Mucosa of descending colon (tissue), 3 donors: ENCODE measurements at places on chromosomes 1 and 21. TPM values are rescaled to one million over a fixed set of nuclear protein-coding genes. Genes with fewer than 3 reads are reported as not detected.

Gene XPR1
- 31.6 TPM for total RNA-seq

Gene PPIAL4G
- 0.12 TPM for total RNA-seq

Gene BLACAT1
- total RNA-seq: 0.14 TPM

Gene RAB25
- total RNA-seq: 85.1 TPM

Gene AVPR1B
- total RNA-seq: 0.72 TPM

Gene SMIM1
- 16.1 TPM for total RNA-seq

Gene B3GALT6
- total RNA-seq: 12.5 TPM

Gene ALPL
- 2.7 TPM for total RNA-seq

Gene NDC1
- 11.0 TPM for total RNA-seq

Gene PARS2
- 6.4 TPM for total RNA-seq

Gene SYT14
- total RNA-seq: not detected

Gene OLIG1
- total RNA-seq: not detected

Gene SLFNL1
- 0.82 TPM for total RNA-seq

Gene MYBPH
- total RNA-seq: not detected

Gene KCNC4
- total RNA-seq: 4.9 TPM

Gene FCRL4
- total RNA-seq: 0.09 TPM

Gene TESK2
- total RNA-seq: 10.7 TPM

Gene IGSF21
- 0.96 TPM for total RNA-seq

Gene RXRG
- total RNA-seq: 1.8 TPM

Gene DPM3
- total RNA-seq: 76.3 TPM

Gene ETV3L
- total RNA-seq: not detected

Gene MPL
- total RNA-seq: 1.0 TPM

Gene RAB3GAP2
- 31.1 TPM for total RNA-seq

Gene DNAJC16
- 23.8 TPM for total RNA-seq

Gene MROH9
- not detected for total RNA-seq

Gene MNDA
- 1.2 TPM for total RNA-seq

Gene MIER1
- total RNA-seq: 73.2 TPM

Gene BCAR3
- 54.3 TPM for total RNA-seq

Gene WNT2B
- 7.1 TPM for total RNA-seq

Gene GJA5
- 7.7 TPM for total RNA-seq

Gene GLIS1
- total RNA-seq: 0.24 TPM

Gene TTC34
- 0.61 TPM for total RNA-seq

Gene SAMSN1
- 6.5 TPM for total RNA-seq

Gene TMEM269
- total RNA-seq: not detected

Gene CFHR1
- total RNA-seq: 0.28 TPM

Gene PUM1
- 116 TPM for total RNA-seq

Gene OLFML2B
- 5.0 TPM for total RNA-seq

Gene LAPTM5
- 48.1 TPM for total RNA-seq

Gene KLHL21
- total RNA-seq: 68.2 TPM
